Cortex of kidney (tissue), 1 donor: ENCODE measurements at places on chromosomes 4 and X.

DNA sequence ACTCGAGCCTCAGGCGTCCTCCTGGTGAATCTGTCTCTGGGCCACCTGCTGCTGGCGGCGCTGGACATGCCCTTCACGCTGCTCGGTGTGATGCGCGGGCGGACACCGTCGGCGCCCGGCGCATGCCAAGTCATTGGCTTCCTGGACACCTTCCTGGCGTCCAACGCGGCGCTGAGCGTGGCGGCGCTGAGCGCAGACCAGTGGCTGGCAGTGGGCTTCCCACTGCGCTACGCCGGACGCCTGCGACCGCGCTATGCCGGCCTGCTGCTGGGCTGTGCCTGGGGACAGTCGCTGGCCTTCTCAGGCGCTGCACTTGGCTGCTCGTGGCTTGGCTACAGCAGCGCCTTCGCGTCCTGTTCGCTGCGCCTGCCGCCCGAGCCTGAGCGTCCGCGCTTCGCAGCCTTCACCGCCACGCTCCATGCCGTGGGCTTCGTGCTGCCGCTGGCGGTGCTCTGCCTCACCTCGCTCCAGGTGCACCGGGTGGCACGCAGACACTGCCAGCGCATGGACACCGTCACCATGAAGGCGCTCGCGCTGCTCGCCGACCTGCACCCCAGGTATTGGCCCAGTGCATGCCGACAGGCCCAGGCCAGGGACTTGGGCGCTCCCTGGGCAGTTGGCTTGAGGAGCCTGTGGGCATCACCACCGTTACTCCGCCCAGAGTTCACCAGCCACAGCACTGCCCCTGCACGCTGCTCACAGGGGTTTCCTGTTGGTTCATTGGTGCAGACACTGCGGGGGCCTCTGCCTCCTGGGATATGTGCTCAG, 1.1 kb downstream of the GPR78 start:
- DNase-seq = no peak

GRCh38 chr4:188680004-188680666, 540.9 kb downstream of the TRIML1 start:
- DNase-seq = no peak

DNA sequence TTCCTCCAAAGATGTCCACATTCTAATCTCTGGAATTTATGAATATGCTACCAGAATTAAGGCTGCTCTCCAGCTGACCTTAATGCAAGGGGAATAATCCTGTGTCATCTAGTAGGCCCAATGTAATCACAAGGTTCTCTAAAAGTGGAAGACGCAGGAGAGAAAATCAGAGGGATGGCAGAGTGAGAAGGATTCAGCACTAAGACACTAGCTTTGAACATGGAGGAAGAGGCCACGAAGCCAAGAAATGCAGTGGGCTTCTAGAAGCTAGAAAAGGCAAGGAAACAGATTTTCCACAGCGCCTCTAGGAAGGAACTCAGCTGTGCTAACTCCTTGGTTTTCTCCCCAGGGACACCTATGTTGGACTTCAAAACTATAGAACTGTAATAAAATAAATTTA, 240.7 kb upstream of the TRAM1L1 start:
- no peak for DNase-seq

DNA sequence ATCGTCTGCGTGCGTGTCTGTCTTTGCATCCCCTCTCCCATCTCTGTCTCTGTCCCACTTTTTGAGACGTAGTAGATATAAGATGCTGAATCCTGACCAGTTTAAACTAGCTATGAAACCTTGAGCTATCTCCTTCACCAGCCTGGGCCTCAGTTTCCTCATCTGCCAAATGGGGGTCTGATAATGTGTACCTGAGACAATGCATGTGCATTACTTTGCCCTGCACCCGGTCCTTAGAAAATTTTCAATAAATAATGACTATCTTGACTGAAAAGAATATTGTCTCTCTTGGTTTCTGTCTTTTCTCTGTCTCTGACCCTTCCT, 602 bp downstream of the KANTR start:
- DNase-seq = no peak

- DNase-seq = no peak
Measured at GRCh38 chr4:61590881-61591280, 390.8 kb downstream of the ADGRL3 start.
